ENCODE measurements at places on chromosomes 2 and 18.

GRCh38 chr2:169069341-169069740 is at the start of gene DHRS9:
TSS of gene DHRS9 (plus strand) at chr2:169069563. CDS start at chr2:169081582, 12,019 bp downstream.
- no peak for DNase-seq

DNA sequence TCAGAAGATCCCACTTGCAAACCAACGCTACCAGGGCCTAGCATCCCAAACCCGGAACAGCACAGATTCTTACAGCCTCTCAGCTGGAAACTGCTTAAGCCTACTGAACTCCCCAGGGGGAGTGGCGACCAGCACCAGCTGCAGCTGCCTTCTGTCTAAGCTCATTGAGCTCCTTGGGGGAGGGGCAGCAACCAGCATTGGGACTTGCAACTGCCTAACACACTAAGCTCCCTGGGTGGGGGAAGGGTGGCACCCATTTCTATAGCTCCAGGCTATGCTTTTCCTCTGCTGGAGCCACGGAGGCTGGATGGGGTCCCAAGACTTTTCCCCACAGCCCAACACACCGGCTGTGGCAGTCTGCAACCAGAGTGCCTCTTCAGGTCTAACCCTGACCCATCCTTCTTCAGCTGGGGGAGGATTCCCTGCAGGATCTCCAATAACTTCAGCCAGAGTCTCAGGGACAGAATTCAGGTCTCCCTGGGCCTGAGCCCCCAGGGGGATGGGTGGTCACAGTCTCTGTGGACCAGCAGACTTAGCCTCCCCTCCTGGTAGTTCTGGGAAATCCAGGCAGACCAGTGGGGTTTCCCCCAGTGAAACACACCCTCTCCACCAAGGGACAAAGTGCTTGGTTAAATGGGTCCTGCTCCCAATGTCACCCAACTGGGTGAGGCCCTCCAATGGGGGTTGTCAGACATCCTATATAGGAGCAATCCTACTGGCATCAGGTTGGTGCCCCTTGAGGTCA is 45.9 kb upstream of the ITGA4 start:
- no peak for DNase-seq

- DNase-seq, result no peak
Measured at GRCh38 chr2:6645004-6645403, 220.7 kb downstream of the CMPK2 start.

- no peak for DNase-seq
Measured at GRCh38 chr2:17148407-17149145, 369.7 kb downstream of the RAD51AP2 start.

DNA sequence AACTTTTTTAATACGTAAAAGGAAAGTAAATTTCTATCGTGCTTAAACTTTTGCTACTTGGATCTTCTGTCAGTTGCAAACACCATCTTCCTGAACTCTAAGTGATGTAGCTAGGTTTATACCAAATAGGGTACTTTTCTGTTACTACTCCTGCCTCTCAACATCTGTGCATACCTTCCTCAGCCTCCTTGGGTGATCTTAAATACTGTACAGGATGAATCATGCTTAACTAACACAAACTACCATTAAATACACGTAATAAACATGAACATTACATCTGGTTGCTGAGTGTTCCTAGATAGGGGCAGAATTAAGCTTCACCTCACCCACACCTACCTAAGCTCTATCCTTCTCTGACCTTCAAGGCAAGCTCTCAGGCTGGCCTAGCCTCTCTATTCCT is 398.0 kb downstream of the TXNL1 start:
- no peak for DNase-seq

- no peak for DNase-seq
Measured at GRCh38 chr2:238910751-238911351, 63.0 kb downstream of the TWIST2 start.

- DNase-seq, result no peak
Measured at GRCh38 chr2:100274566-100275199, 47.6 kb downstream of the LONRF2 start.

- no peak for DNase-seq
Measured at GRCh38 chr2:2985020-2985419, 392.6 kb downstream of the EIPR1 start.

DNA sequence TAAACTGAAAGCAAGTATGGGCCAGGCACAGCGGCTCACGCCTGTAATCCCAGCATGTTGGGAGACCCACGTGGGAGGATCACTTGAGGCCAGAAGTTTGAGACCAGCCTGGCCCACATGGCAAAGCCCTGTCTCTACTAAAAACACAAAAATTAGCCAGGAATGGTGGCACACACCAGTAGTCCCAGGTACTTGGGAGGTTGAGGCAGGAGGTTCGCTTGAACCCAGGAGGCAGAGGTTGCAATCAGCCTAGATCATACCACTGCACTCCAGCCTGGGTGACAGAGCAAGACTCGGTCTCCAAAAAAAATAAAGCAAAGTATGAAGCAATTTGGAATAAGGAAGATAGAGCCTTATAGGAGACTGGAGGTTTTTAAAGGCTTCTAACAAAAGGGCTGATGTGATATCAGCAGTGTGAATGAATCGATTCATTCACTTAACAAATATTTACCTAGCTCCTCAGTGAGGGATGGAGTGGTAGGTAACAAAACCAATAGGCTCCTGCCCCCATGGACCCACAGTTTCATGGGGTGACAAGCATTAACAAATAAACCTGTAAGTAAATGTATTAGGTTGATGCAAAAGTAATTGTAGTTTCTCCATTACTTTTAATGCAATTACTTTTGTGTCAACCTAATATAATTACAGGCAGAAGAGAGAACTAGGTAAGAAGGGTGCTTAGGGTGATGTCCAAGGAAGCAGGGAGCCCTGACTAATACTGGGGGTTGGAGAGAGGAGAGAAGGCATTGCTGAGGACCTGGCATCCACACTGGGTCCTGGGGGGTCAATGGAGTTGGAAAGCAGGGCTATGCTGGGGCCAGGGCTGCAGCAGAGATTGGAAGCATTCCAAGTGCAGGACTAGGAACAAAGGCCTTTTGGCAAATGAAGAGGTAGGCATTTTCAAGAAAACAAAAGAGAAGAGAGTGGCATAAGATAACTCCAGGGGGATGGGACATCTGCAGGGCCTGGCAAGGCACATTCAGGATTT is 195.4 kb upstream of the ARL4C start:
- DNase-seq, result no peak

DNA sequence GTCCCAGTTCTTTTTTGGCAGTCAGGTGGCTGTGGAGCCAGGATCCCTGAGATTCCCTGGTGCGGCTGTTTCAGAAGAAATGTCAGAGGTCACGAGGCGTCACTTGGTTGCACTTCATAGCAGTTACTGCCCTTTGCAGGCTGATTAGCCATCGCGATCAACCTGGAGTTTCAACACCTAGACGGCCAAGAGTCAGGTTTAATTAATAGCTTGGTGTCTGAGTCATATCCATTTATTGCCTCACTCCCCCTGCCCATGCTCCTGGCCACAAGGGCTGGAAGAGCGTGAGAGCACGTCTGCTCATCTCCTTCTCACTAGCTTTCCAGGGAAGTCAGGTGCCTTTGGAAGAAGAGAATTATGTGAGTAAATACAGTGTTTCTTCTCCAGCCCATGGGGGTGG is 552.3 kb downstream of the TSN start:
- DNase-seq, result no peak

- DNase-seq, result no peak
Measured at GRCh38 chr18:10036479-10036878, 122.7 kb downstream of the VAPA start.

DNA sequence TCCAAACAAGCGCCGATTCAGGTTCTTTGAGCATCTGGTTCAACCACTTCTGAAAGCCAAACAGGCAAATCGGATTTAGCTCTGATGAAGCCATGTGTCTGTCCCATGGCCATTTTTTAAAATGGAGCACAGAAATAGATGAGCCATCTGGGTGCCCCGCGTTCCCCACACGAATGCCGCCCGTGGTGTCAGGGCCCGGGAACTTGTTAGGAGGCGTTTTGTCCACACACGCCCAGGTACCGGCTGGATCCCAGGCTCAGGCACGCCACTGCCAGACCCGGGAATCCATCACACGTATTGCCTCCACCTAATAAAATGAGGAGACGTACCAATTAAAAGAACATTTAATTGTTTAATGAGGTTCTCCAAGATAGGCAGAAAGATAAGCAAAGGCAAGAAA is 374.4 kb upstream of the SALL3 start:
- no peak for DNase-seq

DNA sequence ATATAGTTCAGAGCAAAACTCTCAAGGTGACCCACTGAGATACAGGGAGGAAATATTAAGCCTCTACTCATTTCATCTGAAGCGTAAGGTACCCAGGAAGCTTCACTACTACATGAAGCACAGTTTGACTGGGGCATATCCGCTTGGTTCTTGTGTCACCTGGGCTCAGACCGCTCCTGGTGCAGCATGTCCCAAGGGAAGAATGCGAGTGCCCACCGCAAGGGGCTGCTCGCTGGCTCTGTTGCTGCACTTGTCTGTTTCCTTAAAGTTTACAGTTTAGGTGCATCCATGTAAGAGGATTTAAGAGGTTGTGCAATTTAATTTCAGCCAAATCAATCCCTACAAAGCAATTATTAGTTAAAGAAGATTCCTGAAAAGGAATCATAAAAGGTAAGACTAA is 507.8 kb downstream of the FBXO15 start:
- no peak for DNase-seq

- no peak for DNase-seq
Measured at GRCh38 chr2:16657671-16658070, 8.0 kb downstream of the CYRIA start.

DNA sequence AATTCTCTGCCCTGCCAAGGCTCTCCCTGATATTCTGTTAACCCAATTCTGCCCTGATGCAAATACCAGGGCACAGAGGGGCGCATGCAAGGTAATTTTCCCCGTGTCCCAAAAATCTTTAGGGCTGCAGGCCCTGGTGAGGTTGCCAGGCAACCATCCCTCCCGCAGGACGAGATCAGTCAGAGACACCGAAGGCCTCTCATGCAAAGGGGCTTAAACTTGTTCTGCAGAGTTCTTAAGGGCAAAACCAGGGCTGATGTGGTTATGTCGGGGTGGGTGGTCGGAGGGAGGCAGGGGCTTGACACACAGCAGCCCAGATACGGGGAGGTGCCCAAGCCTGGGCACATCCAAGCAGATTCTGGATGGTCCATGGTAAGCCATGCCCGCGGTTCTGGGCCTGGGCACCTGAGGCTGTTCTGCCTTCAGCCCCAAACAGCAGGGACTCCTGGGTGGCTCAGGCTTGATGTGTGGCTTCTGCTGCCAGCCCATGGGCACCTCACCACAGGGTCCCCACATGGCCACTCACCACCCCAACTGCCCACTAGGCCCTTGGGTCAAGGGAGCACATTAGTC is 27.2 kb downstream of the STEAP3 start:
- DNase-seq, result no peak

GRCh38 chr2:55902971-55903370 is 20.6 kb downstream of the EFEMP1 start:
- no peak for DNase-seq

- DNase-seq, result no peak
Measured at GRCh38 chr2:151120011-151120410, 141.7 kb downstream of the RBM43 start.

GRCh38 chr2:209687323-209687969 is 84.2 kb upstream of the UNC80 start:
- DNase-seq, result no peak

DNA sequence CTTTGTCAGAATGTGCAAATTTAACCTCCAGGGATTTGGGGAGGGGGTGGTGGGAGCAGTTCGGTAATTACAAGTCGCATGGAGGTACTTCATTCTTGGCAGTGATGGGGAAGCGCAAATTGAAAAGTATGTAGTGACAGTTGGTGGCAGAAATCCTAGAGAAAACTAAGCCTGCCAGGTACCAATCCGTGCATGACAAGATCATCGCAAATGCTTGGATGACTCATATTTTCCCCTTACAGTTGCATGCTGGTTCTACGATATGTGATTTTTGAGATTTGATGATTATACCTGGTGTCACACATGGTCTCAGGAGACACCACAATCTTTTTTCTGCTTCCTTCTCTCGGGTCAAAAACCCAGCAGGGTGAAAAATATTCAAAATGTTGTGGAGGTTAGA is 479.7 kb upstream of the ID2 start:
- DNase-seq, result no peak

- no peak for DNase-seq
Measured at GRCh38 chr2:152407806-152408205, 72.8 kb downstream of the FMNL2 start.

DNA sequence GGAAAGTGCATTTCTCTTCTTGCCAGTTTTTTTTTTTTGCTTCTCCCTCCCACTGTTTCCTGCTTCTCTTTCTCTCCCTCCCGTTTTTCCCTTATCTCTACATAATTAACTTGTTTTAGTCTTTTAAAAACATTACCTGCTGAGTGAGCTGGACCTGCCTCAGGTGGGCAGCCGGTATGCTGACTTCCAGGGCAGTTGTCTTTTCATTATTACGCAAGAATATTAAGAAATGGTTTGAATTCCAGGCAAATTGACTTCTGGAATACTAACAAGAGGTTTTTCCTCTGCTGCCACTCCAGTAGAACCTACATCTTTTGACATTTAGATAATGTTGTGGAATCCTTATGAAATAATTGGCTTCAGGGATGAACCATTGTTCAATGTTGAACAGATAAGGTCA is 161.8 kb downstream of the THSD7B start:
- no peak for DNase-seq

- no peak for DNase-seq
Measured at GRCh38 chr2:83517727-83518368, 941.2 kb downstream of the SUCLG1 start.

DNA sequence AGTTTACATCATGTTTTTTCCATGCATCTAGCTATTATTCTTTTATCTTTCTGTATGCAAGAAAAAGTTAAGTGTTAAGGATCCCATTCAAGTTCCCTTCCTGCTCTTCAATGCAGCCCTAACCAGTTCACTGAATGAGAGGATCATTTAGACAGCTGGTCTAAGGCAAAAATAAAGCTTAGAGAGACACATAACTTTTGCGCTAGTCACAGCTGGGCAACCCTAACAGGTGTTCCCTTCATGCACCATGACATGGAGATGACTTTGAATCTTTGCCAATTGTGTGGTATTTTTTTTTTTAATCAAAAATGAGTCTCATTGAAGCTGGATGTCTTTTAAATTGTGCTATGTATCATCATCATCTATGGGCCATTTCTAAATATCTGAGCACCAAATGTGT is 393.8 kb upstream of the CYRIA start:
- no peak for DNase-seq

DNA sequence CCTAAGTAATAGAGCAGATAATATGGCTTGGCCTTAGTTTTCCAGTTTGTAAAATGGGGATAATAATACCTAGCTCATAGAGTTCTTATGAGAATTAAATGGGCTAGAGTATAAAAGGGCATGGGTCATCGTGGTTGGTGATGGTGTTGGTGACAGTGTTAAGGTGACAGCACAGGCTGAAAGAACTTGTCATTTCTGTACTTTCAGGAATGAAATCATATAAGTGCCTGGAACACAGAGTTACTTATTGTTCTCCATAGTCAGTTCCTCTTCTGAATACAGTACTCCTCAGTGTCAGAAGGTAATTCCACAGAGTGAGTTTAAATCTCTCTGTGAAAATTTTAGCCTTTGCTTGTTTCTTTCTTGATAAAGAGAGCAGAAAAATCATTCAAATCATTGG is 42.4 kb downstream of the KIF5C start:
- no peak for DNase-seq

- DNase-seq, result no peak
Measured at GRCh38 chr2:120700659-120701058, 35.0 kb upstream of the GLI2 start.
